ENCODE measurements at places on chromosomes 3 and 15. TPM values are rescaled to one million over a fixed set of nuclear protein-coding genes. Genes with fewer than 3 reads are reported as not detected.

The CNBP gene
- total RNA-seq, result 440 TPM

The BTLA gene
- total RNA-seq, result not detected

The ST8SIA2 gene
- total RNA-seq, result 4.8 TPM

The A4GNT gene
- total RNA-seq, result not detected

Measured in mammary epithelial cell (primary cell).